Left ventricle myocardium superior (tissue), 1 donor: ENCODE measurements at places on chromosomes 6 and 20. TPM values are rescaled to one million over a fixed set of nuclear protein-coding genes. Genes with fewer than 3 reads are reported as not detected.

Gene SSTR4
- total RNA-seq, result not detected

Gene ARMH2
- total RNA-seq, result not detected

Gene GFOD1
- 33.7 TPM for total RNA-seq

Gene RBBP8NL
- total RNA-seq, result not detected

Gene CDC25B
- total RNA-seq, result 7.5 TPM

Gene PPP1R3G
- 13.9 TPM for total RNA-seq

Gene PLCB4
- total RNA-seq, result 29.1 TPM

Gene NEDD9
- total RNA-seq, result 31.1 TPM

Gene GLP1R
- total RNA-seq, result 11.6 TPM

Gene FAM217A
- not detected for total RNA-seq

Gene CD109
- total RNA-seq, result 7.6 TPM

GRCh38 chr6:113610377-113610988 lies 246.7 kb upstream of the MARCKS start:
- no peak for DNase-seq

GRCh38 chr6:3165631-3166534 lies 8.5 kb upstream of the TUBB2A start:
- DNase-seq, result no peak

DNA sequence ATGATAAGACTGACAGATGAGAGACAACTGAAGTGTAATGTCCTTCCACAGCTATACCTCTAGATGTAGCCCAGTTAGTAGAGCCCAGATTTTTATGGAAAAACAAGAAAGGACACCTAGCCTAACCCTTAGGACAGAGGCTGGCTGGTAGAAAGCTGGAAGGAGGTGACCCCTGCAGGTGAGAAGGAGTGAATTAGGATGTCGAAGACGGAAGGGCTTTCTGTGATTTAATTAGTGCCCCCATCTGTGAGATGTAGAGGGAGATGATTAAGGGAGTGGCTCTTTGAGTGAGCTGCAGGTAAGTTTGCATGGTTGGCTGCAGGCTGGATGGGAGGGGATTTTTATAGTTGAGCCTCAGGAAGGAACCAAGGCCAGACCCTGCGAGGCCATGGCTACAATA lies 82.8 kb downstream of the GFRA4 start:
- no peak for DNase-seq

- DNase-seq, result no peak
These were observed 3.1 kb downstream of the ZHX3 start for GRCh38 chr20:41314386-41314785.

DNA sequence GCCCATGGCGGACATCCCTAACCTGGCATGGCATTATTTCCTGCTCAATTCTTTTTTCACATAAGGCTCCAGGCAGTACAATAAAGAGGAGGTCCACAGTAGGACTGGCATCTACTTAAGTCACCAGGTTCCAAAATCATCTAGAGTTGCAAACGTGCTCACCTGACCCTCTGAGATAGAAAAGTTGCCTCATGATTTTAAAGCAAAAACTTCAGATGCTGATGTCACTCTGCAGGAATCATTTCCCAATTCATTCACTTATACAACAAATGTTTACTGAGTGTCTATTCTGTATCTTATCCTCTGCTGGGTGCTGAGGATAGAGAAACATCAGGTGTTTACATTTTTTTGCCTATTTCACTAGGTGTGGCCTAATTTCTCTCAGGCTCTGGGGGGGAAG lies 2.2 kb downstream of the ADGRF4 start:
- no peak for DNase-seq

DNA sequence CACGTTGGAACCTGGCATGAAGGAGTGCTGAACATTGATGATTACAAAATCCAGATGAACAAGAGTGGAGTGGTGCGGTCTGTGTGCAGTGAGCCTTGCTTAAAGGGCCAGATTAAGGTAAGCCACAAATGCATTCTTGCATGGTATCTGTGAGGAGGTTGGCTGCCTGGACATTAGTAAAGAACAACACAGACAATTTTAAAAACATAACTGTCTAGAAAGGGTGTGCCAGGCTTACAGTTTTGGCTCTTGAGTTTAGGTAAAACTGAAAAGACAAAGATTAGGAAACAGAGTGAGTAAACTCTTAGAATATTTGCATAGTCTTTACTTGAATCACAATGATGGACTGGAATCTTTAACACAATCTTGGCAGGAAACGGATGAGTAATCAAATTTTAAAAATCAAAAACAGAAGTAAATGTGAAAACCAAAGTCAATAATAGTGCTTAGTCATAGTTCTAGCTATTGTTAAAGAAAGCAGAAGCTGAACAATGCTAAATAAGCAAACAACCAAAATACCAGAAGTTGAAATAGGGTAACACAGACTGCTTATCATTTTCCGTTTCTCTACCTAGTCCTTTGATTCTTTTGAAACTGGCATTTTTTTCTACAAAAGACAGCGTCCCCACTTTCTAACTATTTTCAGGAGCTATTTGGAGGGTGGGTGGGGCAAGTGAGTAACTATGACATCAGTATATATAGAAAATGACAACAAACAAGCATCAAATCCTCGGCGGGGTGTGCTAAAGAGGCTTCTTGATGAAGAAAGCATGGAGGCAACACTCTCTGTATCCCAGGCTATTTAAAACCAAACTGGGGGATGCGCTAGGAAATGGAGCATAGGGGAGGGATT lies 185.8 kb upstream of the RAB32 start:
- no peak for DNase-seq

- no peak for DNase-seq
These were observed 141.3 kb downstream of the QRSL1 start for GRCh38 chr6:106770663-106771062.

- DNase-seq, result no peak
These were observed 72.0 kb downstream of the DST start for GRCh38 chr6:56570413-56571359.

DNA sequence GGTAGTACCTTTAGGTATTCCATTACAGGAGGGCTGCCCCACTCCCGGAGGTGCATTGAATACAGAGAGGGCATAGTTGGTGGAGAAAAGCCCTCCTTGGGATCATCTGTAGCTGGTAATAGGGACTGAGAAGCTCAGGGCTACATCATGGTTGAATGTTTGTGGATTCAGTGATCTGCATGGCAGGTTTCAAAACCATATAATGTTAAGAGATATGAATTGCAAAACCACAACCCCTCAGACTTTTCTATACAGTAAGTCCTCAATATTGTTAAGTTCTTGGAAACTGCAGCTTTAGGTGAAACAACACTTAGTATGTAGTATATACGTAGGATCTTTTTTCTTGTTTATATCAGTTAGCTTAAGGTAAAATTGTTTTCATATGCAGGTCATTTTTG lies 11.3 kb downstream of the TULP4 start:
- DNase-seq, result no peak

GRCh38 chr6:134903448-134903847 lies 46.5 kb downstream of the ALDH8A1 start:
- DNase-seq, result no peak

GRCh38 chr6:163999475-164000125 lies 585.1 kb downstream of the QKI start:
- DNase-seq, result no peak

DNA sequence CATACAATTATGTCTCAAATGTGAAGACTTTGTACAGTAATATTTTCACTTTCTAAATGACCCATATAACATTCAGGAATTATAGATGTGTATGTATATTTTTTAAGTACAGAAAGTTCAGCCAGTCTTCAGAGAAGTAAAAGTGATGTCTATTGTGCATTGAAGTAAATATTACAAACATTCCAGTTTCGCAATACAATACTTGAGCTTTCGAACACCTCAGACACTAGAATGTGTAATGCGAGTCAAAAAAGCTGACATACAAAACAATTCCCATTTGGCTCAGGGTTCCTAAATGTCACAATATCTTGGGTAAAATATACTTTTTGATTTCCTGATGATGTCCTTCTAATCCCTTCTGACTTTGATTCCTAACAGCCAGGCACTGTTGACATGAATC lies 101.4 kb downstream of the ZNF217 start:
- DNase-seq, result no peak

DNA sequence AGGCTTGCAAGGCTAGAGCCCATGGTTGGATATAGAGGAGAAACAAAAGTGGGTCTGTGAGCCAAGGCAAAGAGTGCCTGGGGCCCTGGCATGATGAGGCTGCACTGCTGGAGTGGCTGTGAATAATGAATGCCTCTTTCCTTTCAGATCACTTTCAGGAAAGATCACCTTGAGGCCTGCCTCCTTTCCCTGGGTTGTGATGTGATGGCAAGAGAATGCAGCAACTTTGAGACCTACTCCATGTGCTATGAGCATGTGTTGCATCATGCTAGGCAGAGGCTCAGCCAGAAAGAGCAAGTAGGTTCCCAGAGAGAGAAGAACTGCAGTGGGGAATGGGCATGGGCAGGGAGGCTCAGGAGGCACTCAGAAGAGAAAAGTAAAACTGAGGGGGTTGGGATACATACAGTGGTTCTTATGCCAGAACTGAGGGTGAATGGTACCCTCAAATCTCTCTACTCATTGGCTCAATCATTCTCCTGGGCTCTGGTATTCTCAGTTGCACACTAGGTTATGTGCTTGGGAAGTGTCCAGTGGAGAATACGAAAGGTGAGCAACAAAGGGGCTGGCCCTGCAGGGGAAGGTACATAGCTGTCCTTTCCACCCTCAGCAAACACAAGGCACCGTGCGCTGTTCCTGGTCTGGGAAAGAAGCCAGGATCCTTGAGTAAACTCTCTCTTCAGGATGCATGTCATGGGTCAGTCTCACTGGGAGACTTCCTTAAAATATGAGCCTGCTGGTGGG lies 45.9 kb downstream of the CD164 start:
- DNase-seq, result no peak

DNA sequence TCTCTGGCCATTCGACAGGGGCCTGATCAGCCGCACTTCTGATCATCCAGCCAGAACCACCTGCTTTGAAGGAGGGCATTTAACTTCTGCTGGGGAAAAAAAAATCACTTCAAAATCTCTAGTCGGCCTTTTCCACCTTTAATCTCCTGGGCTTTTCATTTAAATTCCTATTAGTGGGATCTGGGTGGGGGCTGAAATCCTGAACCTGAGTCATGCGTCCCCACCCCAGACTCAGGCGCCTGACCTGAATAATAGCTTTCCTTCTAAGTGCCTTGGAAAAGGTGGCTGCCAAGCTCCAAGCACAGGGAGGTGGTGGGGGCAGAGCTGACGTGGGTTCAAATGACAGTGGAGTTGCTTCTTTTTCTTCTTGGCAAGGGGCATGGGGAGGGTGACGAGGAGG lies 246.0 kb upstream of the EXOC2 start:
- no peak for DNase-seq

DNA sequence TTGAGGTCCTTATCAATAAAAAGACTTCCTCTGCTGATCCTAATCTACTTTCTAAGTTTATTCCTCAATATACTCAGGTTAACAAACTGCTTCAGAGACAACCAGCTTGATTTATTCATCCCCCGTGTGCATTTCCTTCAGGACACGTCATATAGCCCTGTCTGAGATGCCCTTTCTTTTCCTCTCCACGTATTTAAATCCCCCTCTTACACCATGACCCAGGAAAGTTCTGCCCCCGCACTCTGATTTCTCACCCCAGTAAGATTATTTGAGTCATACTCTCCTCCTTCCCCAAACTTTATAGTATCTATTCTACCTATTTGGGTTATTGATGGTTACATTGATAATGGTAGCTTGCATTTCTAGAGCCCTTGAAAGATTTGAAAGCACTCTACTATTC lies 9.8 kb upstream of the CGA start:
- no peak for DNase-seq

DNA sequence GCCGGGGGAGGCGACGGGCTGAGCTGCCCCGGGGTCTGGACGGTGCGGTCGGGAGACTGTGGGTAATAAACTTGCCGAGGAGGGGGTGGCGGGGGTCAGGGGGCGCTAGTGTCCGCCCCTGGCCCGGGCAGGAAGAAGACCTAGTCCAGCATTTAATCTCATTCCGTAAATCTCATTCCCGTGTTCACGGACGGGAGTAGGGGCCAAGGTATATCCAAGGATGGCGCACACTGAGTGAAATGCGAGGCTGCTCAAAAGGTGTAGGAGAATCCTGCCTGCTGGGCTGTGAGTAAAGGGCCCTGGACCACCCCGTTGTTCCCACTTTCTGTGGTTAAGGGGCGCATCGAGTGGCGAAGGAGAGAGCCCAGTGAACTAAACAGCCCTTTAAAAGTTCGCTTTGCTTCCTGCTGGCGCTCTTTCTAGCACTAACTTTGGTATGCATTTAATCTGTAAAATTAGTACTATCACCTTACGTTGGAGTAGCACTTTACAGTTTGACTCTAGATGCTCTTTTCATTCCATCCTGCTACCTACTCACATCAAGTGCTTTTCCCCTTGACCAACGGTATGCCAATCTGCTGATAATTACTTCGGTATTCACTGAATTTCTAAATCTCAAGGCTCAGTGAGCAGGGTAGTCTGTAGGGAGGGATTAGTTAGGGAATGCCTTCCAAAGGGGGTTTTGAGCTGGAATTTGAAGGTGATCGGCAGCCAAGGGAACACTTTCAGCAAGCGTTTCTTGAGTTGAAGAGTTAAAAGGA lies 730 bp downstream of the PARD6B start:
- DNase-seq, result no peak

DNA sequence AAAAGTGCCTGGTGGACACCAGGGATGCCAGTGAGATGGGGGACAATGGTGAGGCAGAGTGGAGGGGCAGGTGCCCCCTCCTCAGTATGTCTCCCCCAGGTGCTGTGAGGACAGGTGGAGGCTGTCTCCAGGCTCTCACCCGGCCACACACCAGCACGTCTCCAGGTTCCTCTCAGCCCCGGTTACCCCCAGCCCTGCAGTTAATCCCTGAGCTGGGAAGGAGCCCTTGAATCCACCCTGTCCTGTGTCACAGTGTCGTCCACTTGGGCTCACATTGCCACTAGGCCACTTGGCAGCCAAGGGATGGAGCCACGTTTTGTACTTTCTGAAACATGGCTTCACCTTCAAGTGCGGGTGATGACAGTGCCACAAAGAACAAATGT lies 21.7 kb upstream of the HLA-B start:
- DNase-seq, result no peak

- no peak for DNase-seq
These were observed 44.2 kb upstream of the ZMYND8 start for GRCh38 chr20:47400685-47401084.

DNA sequence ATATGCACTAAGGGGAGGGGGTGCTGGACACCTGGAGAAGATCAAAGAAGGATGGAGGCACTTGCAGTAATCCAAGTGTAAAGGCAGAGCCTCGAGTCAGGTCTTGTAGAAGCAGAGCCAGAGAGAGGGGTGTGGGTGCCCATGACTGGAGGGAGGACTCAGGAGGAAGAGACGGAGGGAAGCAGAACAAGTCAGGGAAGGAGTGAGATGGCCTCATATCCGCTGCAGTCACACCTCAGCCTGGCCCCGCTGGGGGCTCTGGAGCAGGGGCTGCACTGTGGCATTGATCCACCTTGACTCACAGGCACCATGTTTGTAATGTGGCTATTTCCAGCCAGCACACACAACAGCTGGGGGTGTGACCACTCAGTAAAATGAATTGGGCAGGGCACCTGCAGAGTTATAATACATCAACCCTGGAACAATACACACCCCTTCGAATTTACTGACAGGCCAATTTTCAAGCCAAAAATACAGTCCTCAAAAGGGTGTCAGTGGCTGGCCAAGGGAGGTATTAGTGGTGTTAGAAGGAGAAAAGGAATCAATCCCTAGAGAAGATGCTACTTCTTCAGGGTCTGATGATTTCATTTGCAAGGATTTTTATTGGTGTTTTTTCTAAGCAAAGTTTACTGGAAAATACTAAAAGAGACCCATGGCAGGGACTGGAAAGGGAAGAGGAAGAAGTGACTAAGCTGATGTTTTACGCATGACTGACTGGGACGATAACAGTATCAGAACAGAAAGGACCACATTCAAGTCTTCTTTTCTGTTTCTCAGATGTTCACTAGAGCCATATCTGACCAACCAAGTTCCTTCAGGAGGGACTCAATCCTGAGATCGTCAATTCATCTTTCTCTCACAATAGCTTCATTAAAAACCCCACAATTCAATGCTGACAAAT lies 18.9 kb upstream of the NXT1 start:
- no peak for DNase-seq
